Activated CD8-positive, alpha-beta memory T cell treated with anti-CD3 and anti-CD28 coated beads, Interleukin-2, amount 10 ng/mL, durations not matched to agents 7 days and 5 days (primary cell): ENCODE measurements at places on chromosomes 7 and 10. TPM values are rescaled to one million over a fixed set of nuclear protein-coding genes. Genes with fewer than 3 reads are reported as not detected.

- no peaks in the 10 kb centered on the region for H3K36me3 ChIP-seq
- no peak for DNase-seq
- no peak overlapping the region for H3K27ac ChIP-seq
- H3K27me3 ChIP-seq: no peaks in the 10 kb centered on the region
- no peaks in the 10 kb centered on the region for H3K4me1 ChIP-seq
- H3K4me3 ChIP-seq: no peak overlapping the region
These were observed 41.1 kb upstream of the CFAP46 start for GRCh38 chr10:132983252-132984007.

DNA sequence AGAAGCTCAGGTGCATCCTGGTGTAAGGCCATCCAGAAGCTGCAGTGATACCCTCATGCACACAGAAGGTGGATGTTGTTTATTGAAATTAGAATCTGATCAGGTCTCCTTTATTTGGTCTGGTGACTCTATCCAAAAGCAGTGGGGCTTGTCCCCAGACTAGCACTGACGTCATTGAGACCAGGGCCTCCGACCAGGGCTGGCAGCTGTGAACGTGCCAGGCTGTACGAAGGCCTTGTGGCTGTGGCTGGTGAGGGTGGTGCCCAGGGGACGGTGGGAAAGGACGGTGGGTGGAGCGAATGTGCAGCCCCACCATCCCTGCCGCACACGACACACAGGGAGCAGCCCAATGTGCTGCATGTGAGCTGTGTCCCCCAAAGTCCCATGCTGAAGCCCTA lies 160.0 kb downstream of the ADARB2 start:
- H3K4me3 ChIP-seq: no peak overlapping the region
- H3K36me3 ChIP-seq: no peaks in the 10 kb centered on the region
- H3K27me3 ChIP-seq: no peaks in the 10 kb centered on the region
- H3K27ac ChIP-seq: no peak overlapping the region
- H3K4me1 ChIP-seq: no peaks in the 10 kb centered on the region
- no peak for DNase-seq

DNA sequence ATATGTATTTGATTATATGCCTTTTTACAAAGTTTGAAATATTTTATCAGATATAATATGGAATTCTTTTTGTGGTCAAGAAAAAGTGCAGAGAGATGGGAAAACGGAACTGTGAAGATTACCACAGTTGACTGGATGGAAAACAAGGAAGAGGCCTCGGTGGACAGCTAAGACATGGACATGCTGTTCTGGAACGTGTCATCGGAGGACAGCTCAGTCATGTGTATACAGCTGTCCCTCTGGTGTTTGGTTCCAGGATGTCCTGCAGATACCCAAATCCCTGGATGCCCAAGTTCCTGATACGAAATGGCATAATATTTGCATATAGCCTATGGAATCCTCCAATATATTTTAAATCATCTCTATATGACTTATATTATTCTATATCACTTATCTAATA lies 49.4 kb downstream of the TRIL start:
- peaks cover 16% of the 10 kb centered on the region for H3K27me3 ChIP-seq
- no peak overlapping the region for H3K27ac ChIP-seq
- H3K4me1 ChIP-seq: no peaks in the 10 kb centered on the region
- no peak for DNase-seq

DNA sequence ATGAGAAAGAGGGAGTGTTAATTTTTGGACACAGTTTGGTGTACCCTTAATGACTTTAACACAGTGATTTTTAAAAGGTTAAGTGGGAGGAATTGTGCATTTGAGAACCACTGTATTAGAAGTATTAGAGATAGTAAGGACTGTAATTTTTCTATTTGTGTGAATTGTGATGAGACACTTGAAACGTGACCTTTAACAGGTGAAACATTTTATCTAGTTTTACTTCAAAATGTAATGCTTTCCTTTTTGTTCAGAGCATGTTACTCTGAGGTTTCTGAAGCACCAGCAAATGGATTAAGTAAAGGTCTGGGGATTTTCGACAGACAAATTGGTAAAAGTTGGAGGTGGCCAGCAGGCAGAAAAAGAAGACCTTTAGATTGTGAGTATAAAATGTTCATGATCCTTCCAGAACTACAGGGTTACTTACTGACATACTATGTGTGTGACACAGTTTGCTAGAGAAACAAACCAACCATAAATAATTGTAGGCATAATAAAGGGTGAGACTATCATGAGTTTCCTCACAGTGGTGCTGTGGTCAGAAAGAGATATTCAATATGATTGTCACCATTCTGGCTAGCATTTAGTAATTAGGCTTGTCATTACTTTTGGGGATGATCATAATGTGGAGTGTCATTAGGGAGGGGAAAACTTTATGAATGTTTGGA lies 26.1 kb downstream of the LCOR start:
- no peak for DNase-seq
- H3K4me1 ChIP-seq: peaks cover 13% of the 10 kb centered on the region
- H3K36me3 ChIP-seq: peaks cover 23% of the 10 kb centered on the region
- no peaks in the 10 kb centered on the region for H3K27me3 ChIP-seq

- H3K4me3 ChIP-seq: no peak overlapping the region
- no peaks in the 10 kb centered on the region for H3K4me1 ChIP-seq
- H3K36me3 ChIP-seq: no peaks in the 10 kb centered on the region
- no peaks in the 10 kb centered on the region for H3K27me3 ChIP-seq
- DNase-seq: no peak
These were observed 71.4 kb downstream of the ITGB8 start for GRCh38 chr7:20401861-20402746.

- no peaks in the 10 kb centered on the region for H3K36me3 ChIP-seq
- H3K27me3 ChIP-seq: peaks cover 5% of the 10 kb centered on the region
- H3K4me3 ChIP-seq: no peak overlapping the region
- no peak for DNase-seq
These were observed 38.6 kb upstream of the NPY start for GRCh38 chr7:24245362-24245761.

DNA sequence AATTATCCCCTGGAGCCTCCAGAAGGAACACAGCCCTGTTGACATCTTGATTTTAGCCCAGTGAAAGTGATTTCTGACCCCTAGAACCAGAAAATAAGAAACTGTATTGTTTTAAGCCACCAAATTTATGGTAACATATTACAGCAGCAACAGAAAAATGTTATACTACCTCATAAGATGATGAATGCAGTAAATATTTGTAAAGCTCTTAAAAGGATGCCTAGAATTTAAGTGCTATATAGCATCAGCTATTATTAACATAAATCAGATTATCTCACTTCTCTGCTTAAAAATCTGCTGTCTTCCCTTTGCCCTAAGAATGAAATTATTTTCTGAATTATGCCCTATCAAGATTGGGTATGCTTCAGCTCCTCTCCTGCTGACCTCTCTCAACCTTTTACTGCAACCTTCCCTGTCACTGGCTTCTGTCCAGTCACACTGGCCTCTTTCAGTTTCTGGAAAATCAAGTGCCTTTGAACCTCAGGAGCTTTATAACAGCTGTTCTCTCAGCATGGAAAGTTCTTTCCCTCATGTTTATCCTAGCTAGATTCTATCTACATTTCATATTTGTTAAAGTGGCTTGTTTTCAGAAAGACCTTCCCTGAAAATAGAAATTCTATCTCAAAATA lies 78.9 kb downstream of the GPR37 start:
- H3K4me3 ChIP-seq: no peak overlapping the region
- DNase-seq: no peak
- no peak overlapping the region for H3K27ac ChIP-seq
- H3K4me1 ChIP-seq: no peaks in the 10 kb centered on the region
- no peaks in the 10 kb centered on the region for H3K36me3 ChIP-seq
- H3K27me3 ChIP-seq: no peaks in the 10 kb centered on the region

The PPP1R3C gene
- total RNA-seq: not detected

The LRRD1 gene
- total RNA-seq: not detected
